WTC11 (cell line): ENCODE measurements at places on chromosomes 12 and 14.

DNA sequence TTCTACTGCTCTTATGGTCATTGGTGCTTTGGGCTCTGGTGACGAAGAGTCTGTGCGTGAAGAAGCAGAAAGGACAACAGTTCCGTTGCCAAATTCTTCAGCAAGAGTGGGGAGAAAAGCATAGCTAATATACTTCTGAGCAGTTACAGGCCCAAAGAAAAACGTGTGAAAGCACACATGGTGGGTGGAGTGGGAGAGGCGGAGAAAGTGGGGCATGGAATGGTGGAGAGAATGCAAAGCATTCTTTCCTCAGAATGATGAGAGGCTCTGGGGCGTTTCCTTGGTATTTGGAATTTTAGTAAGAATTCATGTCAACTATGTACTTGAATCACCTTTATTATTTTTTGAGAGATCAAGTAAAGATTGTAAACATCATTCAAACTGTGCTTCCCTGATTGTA, 396.1 kb downstream of the NAV3 start:
- no peaks in the 10 kb centered on the region for H3K27me3 ChIP-seq
- H3K4me1 ChIP-seq = peaks cover 29% of the 10 kb centered on the region
- DNase-seq = no peak
- no peak overlapping the region for H3K27ac ChIP-seq

DNA sequence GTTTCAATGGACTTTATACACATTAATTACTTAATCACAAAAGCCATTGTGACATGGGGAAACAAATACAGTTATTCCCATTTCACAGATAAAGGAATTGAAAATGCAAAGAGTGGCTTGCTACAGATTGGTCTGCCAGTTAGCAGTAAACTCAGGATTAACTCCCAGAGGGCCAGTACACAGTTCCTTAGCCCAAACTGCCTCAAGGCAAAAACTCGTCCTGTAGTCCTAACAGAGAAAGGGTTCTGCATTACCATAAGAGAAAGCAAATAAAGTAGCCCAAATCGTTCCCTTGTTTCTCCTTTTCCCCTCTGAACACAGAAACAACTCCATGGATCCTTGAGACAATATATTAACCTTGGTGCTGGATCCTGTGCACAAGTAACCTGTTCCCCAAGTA, 274.4 kb downstream of the LRIG3 start:
- H3K27ac ChIP-seq = no peak overlapping the region
- DNase-seq = no peak
- no peaks in the 10 kb centered on the region for H3K27me3 ChIP-seq
- no peak overlapping the region for H3K4me3 ChIP-seq

DNA sequence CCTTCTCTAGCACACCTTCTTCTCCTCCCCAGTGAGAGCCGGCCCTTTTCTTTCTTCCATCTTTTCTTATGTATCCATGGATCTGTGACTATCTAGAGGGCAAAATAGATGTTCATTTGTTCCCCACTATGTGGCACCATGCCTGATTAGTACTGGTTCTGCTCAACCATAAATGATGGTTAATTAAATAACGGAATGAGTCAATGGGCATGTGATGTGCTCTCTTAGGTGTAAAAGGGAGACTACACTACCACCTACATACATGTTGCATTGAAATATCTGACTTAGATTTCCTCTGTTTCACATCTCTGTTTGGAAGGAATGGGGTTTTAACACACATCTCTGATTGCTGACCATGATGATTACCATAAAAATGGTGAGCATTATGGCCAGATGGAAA, 116.5 kb downstream of the BTG1 start:
- no peak overlapping the region for H3K4me3 ChIP-seq
- no peaks in the 10 kb centered on the region for H3K36me3 ChIP-seq
- peaks cover 30% of the 10 kb centered on the region for H3K4me1 ChIP-seq

- H3K36me3 ChIP-seq = peaks cover 9% of the 10 kb centered on the region
- no peaks in the 10 kb centered on the region for H3K27me3 ChIP-seq
- H3K4me1 ChIP-seq = peaks cover 4% of the 10 kb centered on the region
Measured at GRCh38 chr12:12628013-12628412, 16.3 kb downstream of the CREBL2 start.

- no peak overlapping the region for H3K27ac ChIP-seq
- no peaks in the 10 kb centered on the region for H3K36me3 ChIP-seq
- no peaks in the 10 kb centered on the region for H3K27me3 ChIP-seq
- no peak overlapping the region for H3K4me3 ChIP-seq
Measured at GRCh38 chr14:101184572-101184971, 281.1 kb upstream of the RTL1 start.
